D341Med (cell line): ENCODE measurements at places on chromosomes 3 and 15.

- DNase-seq: no peak
These were observed 182.2 kb downstream of the MEGF11 start for GRCh38 chr15:66071160-66071920.

GRCh38 chr15:77819048-77819850, 186.5 kb upstream of the LINGO1 start:
- peak; percentile 80 for DNase-seq

- DNase-seq: no peak
These were observed 93.8 kb upstream of the ICE2 start for GRCh38 chr15:60572541-60573421.

DNA sequence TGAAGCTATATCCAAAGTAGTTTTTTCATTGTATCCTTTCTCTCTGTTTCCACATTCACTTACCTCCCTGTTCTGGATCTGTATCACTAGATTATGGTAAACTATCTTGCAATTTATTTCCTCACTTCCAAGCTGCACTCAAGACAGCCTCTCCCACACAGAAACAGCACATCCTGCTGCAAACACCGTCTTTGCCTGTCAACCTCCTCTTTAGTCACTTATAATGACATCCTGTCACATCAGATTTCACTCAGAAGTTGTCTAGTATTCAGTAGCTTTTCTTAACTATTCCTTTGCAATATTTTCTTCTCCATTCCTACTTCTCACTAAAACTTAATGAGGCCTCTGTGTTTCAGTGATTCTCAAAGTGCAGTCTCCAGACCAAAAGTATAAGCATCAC, 490.8 kb downstream of the IGSF11 start:
- no peak for DNase-seq

DNA sequence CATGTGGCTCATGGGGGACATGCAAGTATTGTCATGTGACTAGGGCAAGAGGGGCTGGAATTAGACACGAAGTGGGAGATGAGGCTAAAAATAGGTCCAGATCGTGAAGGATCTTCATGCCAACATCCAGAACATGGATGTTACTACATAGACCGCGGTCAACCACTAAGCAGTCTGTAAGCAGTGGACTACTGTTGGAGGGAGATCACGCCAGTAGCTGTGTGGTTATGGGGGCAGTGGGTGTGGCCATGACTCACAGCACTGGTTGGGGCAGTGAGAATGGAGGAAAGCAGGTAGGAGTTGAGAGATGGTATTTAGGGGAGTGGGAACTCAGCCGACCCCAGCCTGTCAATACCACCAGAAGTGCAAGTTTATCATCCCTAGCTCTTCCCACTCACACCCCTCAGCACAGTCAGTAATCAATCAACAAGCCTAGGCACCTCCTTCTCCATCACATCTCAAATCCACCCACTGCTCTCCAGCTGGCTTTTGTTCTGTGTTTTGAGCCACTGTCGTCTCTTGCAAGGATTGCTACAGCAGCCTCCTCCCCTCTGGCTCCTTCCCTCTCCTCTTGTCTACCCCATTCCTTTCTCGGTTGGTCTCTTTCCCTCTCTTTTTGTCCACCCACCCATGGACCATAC, 107.2 kb upstream of the ABHD17C start:
- no peak for DNase-seq

GRCh38 chr3:170419557-170420087, 954 bp downstream of the CLDN11 start:
- DNase-seq: no peak

DNA sequence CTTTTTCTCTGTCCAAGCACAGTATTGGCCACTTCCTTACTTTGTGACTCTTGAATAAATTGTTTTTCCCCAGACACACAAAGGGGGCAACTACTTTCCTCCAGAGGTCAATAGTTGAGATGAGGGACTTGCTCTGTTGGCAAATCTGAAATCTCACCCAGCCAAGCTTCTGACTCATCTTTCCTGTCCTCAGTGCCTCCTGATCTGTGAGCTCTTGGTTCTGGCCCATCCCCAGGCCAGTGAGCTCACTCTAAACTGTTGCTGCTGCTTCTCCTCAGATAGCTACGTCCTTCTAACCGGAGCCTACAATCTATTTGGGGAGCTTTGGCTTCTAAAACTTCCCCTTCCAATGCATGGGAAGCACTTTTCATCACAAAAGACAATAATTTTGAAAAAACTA, 50.0 kb upstream of the NMD3 start:
- DNase-seq: no peak

GRCh38 chr3:120681506-120682038, 467 bp downstream of the HGD start:
- no peak for DNase-seq
